ENCODE measurements at places on chromosomes 1 and 21.

DNA sequence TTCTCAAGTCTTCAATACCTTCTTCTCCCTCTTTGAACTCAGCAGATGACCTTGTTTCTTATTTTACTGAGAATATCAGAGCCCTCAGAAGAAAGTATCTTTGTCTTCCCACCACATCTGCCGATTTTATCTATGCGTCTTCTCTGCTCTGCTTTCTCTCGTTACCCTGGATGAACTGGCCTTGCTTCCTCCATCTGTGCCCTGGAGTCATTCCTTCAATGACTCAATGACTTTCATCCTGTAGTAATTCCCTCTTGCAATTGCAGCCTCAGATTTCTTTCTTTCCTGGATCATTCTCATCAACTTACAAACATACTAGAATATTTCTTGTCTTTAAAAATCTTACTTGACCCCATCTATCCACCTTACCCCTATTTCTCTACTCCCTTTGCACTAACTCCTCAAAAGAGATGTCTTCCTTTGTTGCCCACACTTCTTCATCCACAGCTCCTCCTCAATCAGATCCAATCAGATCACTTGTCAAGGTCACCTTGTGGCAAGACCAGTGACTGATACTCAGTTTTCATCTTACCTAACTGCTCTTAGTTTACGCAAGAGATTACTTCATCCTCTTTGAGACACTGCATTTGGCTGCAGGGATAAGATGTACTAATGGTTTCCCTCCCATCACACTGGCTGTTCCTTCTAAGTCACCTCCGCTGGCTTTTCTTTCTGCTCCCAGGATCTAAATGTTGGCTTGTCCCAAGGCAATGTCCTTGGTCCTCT lies 8.2 kb upstream of the TGFBR3 start:
- no peak for DNase-seq

- DNase-seq = no peak
Observed at GRCh38 chr1:42456754-42457089, 379 bp downstream of the PPCS start.

- no peak for DNase-seq
Observed at GRCh38 chr1:95093296-95093695, 20.5 kb upstream of the ALG14 start.

GRCh38 chr21:42252778-42253340 lies 33.9 kb downstream of the ABCG1 start:
- DNase-seq = no peak

DNA sequence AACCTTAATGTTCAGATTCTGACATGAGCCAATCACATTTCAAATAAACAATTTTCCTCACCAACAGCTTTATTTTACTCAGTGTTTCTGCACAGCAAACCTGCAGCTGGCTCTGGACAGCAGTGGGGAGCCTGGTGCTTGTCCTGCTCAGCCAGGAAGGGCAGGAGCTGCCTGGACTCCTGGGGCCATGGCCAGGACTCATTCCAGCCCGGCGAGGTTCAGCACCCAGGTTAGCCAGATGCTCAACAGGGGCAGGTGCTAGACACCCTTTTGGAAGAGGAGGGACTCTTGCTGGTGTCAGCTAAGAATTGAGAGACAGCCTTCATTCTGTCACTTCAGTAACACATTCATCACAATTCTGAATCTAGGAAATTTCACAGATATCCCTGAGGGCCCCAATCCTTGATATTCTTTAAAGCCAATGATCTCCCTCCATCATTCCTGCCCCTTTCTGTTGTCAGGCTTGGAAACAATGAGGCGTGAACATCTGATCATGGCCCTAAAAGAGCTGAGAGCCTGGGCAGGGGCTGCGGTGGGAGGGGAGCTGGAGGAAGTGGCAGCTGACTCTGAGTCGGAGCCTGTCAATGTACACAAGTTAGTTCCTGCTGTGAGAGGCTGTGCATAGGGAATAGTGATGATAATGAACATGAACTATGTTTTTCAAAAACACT lies 251.3 kb downstream of the SDCCAG8 start:
- no peak for DNase-seq

- no peak for DNase-seq
Observed at GRCh38 chr1:181714428-181714827, 231.1 kb downstream of the CACNA1E start.

- no peak for DNase-seq
Observed at GRCh38 chr1:234114648-234115307, 210.3 kb downstream of the SLC35F3 start.

DNA sequence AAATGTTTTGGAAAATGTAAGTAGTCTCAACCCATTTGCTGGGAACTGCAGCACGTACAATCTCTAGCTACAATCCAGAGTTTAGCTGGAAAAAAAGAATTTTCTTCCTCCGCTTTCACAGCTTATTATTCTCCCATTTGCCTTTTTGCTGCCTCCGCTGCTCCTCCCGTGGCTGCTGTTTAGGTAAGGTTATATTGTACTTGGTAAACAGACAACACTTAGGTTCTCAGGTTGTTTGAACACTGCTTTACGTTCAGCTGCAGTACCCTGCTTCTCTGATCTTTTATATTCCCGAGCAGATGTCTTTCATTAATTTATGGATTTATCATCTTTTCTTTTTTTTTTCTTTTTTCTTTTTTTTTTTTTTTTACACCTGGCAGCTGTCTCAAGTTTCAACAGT lies 14.3 kb downstream of the PROX1 start:
- no peak for DNase-seq

DNA sequence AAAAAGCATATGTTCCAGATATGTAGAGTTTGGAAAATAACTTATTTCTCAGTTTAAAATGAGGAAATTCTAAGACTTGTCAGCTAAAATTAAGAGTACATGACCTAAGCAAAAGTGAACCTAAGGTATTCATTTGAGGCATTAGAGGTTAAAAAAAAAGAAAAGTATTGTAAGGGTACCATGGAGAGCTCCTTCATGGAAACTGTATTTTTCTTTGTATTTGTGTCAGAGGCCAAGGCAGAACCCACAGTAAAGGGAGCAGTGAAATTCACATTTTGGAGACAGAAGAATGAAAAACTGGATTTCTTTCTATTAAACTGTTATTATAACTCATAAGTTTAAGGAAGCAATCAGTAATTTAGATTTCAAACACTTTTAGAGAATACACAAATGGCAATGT lies 1494.8 kb downstream of the KCNT2 start:
- DNase-seq = no peak

GRCh38 chr1:12173041-12173509 lies 6.3 kb downstream of the TNFRSF1B start:
- DNase-seq = no peak

GRCh38 chr1:58576727-58577653 lies at the start of gene TACSTD2:
Gene TACSTD2 (minus strand): TSS chr1:58577252. CDS start chr1:58577156, 96 bp downstream.
- DNase-seq = no peak

GRCh38 chr21:45209685-45210284 lies 77.9 kb downstream of the POFUT2 start:
- DNase-seq = no peak

DNA sequence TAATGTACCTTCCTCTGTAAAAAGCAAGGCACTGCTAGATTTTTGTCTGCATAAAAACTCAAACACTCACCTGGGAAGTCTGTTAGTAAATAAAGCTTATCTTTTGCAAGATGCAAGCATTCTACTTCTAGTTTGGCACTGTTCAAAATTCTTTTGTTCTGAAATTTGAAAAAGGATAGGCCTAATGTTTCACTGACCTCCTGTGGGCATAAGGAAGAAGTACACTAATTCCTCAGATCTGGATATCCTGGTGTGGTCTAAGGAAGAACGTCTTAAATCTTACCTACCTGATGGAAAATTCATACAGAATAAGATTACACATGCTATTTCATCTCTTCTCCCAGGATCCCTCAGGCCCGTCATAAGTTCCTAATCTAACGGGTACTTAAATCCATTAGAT lies 93.5 kb upstream of the CAMK1G start:
- no peak for DNase-seq

GRCh38 chr21:35178098-35178497 lies 129.0 kb upstream of the RUNX1 start:
- no peak for DNase-seq

- DNase-seq = no peak
Observed at GRCh38 chr1:107870696-107871095, 94.3 kb downstream of the VAV3 start.

GRCh38 chr1:47658161-47658920 lies 220.5 kb downstream of the FOXD2 start:
- no peak for DNase-seq

DNA sequence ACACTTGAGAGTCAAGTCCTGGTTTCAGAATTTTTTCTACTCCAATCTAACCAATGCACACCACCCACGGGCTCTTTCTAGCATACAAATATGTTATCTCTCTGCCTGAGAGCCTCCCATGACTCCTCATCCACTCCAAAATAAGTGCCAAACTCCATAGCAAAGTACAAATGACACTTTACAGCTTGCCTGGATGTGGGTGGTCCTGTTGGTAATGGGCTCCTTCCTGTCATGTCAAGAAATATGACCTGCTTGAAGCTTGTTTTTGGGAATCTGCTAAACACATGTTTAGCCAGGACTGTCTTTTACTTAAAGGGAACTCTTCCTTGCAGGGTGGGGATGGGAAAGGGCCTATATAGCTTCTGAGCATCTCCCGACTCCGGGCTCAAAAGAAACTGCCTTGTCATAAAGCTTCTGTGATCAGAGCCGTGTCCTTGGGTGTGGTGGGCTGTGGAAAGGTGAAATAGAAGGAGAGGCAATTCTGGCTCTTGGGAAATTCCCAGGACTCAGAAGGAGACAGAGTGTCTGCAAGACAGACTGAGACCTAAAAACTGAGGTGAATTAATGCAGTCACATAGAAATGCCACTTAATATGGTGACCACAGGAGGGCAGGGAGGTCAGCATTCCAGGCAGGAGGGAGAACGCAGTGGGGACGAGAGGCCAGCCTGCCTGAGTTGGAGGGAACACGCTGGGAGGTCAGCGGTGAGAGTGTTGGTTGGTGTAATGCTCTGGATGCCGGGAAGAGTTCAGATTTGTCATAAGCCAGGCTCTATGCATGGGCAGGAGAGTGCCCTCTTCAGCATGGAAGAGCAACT lies 6.1 kb upstream of the IGFN1 start:
- DNase-seq = no peak

DNA sequence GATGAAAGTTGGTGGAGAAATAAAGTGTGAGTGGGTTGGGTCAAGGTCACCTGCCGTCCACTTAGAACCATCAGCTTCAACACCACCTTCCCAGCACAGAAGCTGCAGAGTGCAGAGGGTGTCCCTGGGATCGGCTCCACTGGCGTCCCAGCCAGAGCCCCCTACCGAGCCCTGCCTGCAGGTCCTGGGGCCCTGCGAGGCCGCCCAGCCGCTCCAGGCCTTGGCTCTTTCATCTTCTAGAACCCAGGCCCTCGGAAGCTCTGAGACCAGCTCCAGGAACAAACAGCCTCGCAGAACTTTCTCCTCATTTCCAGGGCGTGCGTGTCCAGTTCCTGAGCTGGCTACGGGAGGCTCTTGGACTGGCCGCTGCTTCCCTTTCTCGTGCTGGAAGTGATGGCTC lies 166.0 kb downstream of the PRDM16 start:
- DNase-seq = no peak

DNA sequence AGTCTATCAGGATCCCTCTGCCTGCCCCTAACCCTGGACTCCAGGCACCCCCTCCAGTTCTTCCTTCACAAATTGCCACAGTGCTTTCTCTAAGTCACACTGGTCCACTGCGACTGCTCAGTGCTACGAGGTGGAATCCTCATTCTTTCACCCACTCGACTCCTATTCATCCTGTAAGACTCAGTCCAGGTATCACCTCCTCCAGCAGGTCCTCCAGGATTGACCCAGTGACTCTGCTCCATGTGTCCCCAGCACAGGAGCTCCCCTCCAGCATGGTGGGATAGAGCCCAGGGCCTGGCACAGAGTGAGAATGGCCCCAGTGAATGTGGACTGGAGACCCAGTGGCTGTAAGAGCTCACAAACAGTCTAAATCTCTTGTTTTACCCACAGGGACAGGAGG lies 45.5 kb upstream of the WNT4 start:
- DNase-seq = no peak

DNA sequence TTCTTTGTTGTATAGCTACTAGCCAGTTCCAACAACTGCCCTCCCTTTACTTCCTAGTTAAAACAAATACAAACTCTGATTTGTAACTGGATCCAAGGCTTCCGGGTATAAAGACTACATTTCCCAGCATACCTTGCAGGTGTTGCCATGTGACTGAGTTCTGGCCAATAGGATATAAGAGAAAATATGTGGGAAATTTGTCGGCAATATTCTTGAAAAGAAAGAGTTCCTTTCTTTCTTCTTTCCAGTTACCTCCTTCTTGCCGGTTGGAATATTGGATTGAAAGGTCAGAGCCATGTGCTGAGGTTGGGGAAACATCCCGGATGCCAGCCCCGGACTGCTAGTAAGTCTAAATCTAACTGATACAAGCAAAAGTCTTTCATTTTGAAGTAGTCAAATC lies 23.0 kb upstream of the ZBTB40 start:
- no peak for DNase-seq

DNA sequence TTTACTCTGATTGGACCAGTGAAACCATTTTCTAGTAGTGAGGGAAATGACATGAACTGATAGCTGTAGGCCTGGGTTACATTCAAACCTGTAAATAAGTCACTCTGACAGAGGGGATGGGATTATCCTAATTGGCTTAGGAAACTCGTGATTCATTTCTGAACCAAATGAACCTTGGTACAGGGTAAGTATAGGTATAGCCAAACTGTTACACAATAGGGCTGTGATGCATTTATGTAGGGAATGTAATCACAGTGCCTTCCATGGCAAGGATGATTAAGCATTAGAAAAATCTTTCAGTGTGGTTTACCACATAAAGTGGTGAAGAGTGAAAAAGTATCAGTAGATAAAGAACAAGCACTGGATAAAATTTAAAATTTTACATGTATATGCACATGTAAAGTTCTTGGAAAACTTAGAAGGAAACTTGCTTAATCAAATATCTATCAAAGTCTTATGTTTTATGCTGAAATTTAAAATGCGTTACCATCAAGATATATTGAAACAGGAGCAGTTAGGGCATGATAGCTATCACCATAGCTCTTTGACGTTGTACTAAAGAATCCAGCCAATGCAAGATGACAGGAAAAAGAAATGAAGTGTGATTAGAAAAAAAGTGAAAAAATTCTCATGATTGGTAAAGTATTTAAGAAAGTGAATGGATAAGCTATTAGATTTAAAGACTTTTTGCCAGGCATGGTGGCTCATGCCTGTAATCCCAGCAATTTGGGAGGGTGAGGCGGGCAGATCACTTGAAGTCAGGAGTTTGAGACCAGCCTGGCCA lies 63.0 kb downstream of the RABGAP1L start:
- no peak for DNase-seq
